ENCODE measurements at places on chromosomes 4 and X.

- peak; percentile 92 for DNase-seq
Observed at GRCh38 chrX:65196758-65197360, 220.6 kb upstream of the ZC4H2 start.

- DNase-seq: no peak
Observed at GRCh38 chrX:83504721-83505479, 3.2 kb upstream of the POU3F4 start.

DNA sequence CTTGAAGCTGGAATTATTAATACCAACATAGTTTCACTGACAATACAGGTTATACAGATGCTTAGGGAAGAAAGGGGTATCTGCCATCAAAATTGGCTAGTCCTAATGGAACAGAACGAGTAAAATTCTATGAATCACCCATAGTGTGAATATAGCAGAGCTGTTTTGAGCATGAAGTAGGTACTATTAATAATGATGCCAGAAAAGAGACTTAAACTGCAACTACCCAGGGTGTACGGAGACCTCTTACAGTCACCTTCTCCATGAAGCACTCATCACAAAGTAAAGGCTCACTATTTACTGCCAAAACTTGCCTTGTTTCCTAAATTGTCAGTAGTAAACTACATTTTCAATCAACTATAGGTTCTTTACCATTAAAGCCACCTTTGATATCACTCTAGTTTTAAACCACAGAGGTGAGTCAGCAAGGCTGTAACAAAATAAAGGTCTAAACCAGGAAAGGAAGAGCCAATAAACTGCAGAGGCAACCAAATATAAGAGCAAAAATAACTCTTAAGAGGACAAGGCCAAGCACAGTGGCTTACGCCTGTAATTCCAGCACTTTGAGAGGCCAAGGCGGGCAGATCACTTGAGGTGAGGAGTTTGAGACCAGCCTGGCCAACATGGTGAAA is 114.4 kb downstream of the FRYL start:
- DNase-seq: no peak

- DNase-seq: no peak
Observed at GRCh38 chr4:44674471-44674870, 3.7 kb upstream of the GUF1 start.

DNA sequence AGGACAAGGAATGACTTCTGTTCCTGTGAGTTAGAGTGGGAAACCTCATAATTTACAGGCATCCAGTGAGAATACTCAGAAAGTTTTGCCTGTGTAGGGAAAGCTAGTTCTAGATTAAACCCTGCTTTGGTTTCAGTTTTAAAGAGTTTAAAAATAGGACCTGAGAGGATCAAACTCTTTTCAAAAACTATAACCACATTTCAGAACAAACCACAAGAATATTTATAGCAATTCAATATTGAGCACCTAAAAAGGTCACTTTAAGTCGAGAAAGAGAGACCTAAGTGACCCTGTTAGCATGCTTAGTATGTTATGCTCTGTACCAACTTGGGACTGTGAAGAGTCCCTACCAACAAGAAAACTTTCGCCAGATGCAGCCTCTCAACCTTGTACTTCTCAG is 17.4 kb upstream of the PWWP3B start:
- no peak for DNase-seq

- no peak for DNase-seq
Observed at GRCh38 chr4:65789805-65790204, 119.5 kb upstream of the EPHA5 start.

DNA sequence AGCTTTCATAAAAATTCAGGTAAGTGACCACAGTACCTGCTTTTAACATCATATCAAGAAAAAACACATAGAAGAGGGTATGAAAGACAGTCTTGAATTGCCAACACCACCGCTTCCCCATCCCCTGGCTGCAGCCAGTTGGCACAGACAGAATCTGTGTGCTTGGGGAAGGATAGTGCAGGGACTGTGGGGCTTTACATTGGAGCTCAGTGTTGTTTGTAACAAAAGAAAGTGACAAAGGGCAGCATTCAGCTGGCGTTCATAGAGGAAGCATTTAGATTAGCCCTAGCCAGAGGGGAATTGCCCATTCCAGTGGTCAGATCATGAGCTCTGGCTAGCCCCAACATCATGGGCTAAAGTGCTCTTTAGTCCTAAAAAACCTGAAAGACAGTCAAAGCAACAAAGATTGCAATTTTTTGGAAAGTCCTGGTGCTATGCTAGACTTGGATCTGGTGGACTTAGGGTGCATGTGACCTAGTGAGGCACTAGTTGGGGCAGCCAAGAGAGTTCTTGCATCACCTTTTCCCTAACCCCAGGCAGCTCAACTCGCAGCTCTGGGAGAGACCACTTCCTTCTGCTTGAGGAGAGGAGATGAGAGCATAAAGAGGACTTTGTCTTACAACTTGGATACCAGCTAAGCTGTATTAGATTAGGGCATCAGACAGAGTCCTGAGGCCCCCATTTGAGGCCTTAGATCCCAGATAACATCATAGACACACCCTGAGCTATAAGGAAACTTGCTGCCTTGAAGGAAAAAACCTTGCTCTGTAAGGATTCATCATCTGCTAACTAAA is 1602.4 kb upstream of the ADGRL3 start:
- DNase-seq: no peak

DNA sequence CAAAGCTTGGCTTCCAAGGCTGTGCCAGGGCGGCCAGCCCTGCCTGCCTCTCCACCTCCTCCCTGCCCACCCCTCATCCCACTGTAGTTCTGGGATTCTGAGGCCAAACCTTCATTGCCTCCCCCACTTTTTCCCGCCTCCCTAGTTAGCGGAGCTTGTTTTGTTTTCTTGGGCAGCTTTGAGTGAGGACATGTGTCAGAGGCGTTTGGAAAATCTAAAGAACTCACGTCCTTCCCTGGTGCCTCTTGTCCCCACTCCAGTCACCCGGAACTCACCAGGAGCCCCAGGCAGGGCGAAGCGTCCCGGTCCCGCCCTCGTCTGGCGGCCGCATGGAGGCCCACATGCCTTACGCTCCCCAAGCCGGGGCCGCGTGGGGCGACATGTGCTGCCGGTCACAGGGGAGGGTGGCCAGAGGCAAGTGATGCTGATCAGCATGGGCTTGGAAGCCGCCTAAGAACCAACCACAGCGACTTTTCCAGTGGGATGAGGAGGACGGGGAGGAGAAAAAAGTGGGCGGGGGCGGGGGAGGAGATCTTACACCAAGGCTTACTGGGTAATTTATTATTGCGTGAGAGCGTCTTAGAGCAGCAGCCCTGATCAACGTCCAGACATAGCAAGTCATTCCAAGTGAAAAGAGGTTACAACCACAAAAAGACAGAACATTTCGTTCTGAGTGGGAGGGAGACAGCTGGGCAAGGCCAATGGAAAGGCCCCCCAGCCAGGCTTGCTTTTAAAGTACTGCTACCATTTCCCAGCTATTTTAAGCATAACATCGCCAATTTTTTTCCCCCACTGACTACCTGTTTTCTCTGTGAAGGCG is 48.5 kb downstream of the PRPS1 start:
- peak; percentile 82 for DNase-seq

DNA sequence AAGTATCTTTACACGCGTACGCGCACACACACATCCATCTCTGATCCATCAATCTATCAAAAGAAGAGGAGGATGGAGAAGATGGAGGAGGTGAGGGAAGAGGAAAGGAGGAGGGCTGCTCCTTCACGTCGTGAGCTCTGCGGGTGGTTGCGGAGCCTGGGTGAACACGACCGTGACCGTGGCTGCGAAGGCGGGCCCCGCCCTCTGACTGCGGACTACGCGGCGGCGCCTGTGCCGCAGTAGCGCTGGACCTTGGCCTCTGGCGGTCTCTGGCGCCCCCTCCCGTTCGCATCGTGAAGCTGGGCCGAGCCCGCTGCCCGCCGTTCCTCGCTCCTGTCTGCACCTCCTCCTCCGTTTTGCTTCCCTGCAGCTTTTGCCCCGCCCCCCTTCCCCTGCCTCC is 37.7 kb upstream of the ARAF start:
- peak; percentile 92 for DNase-seq

DNA sequence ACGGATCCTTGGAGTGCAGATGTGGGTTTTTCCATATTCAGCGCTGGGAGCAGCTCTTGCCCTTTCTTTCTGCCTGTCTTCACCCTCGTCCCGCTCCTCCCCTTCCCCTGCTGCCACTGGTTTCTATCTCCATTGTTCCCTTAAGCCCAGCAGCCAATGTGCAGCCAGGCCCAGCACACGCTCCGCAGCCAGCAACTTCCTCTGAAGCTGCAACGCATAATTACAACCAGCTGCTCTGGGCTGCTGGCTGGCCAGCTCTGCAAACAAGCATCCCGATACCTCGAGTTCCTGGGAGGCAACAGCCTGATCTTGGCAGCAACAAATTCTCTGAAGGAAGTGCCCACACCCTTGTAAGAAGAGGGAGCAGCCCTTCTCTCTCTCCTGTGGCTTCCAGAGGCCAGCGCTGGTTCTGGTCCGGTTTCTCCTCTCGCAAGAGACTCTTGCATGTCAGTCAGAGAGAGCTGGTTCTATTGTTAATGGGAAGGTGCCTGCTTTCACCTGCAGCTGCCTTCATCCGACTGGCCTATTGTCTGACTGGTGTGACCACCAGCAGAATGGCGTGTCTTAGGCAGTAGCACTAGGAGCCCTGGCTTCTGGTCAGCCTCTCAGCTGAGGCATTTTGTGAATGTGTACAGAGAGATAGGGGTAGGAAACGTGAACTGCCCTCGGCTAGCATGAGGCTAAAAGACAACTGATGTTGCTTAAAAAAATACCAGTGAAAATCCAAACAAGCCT is 83.8 kb upstream of the MAML3 start:
- peak; percentile 91 for DNase-seq

DNA sequence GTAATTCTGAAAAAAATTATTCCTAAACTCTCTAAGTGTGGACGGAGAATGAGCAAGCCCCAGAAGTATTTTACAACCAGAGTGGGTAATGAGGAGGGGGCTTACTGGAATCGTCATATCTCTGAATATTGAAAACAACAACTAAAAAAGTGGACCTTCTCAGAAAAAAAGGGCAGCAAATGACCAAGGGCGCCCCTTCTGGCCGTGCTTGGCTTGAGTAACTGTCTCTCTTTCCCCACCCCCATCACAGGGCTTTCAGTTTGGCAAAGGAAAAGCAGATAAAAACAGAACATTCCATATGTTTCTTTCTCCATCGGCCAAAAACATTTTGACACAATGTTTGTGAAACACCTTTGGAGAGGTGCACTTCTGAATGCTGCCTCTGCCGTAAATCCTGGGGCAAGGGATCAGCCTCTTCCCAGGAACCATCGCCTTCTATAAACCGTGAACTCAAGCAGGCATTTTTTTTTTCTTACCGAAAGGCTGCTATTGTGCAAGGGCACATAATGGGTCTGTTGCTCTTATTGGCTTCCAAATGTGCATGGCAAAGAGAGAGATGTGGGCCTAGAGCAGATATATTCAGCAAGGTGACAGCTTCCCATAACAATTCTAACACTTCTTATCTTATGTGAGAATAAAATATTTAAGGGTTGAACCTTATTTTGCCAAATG is 115.4 kb downstream of the PARM1 start:
- DNase-seq: peak; percentile 79

GRCh38 chr4:149885896-149886295 is 70.3 kb upstream of the IQCM start:
- DNase-seq: no peak

DNA sequence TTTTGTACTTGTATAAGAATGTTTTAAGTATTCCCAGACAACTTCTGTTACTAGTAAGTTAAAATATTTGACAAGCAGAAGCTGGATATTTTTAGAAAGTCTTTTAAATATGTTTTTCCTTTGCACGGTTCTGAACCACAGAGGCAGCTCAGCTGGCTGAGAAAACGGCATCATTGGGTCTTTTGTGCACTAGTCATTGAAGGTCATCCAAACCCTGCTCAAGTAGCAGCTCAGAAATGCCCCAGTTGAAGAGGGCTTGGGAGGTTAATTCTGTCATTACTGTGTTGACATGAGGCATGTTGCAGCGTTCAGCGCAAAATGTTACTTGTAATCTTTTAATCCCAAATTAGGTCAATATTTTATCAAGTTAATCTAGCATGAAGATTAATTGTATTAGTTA is 383.7 kb upstream of the FAM241A start:
- no peak for DNase-seq

GRCh38 chr4:157280673-157281072 is 60.1 kb downstream of the GRIA2 start:
- DNase-seq: no peak

- DNase-seq: no peak
Observed at GRCh38 chrX:107777536-107777832, at the start of gene NCBP2L. Gene NCBP2L, plus strand, starts transcription at chrX:107777733. Its CDS starts 16,488 bp downstream, at chrX:107794221.

DNA sequence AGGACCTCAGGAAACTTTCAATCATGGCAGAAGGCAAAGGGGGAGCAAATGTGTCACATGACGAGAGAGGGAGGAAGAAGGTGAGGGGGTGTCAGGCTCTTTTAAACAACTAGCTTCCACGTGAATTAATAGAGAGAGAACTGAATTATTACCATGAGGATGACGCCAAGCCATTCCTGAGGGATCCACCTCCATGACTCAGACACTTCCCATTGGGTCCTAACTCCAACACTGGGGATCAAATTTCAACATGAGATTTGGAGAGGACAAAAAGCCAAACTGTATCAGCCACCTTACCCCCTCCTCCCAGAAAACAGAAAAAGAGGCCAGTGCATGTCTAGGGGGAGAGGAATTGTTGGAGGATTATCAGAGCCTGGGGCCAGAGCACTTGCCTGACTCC is 40.4 kb upstream of the LAS1L start:
- DNase-seq: no peak

GRCh38 chr4:55636656-55636999 is 530 bp upstream of the NMU start:
- peak; percentile 69 for DNase-seq

GRCh38 chrX:115251458-115252233 is 17.8 kb upstream of the LRCH2 start:
- DNase-seq: no peak

DNA sequence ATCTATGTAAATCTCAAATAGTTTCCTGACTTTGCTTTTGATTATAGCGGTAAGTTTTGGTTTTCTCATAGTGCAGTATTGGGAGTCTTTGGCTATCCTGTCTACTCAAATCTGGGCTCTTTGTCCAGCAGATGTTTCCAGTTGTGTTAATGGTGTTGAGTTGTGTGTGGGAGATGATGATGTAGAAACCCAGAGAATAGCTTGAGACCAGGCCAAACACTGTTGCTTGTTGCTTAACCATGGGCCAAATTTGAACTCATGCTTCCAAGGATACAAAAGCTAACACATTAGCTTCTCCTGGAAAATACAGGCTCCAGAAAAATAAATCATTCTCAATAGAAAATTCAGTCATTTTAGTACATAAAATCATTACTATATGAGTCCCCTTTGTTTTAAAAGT is 82.6 kb upstream of the GYPA start:
- no peak for DNase-seq

- no peak for DNase-seq
Observed at GRCh38 chr4:184406958-184407391, 67.4 kb downstream of the IRF2 start.

DNA sequence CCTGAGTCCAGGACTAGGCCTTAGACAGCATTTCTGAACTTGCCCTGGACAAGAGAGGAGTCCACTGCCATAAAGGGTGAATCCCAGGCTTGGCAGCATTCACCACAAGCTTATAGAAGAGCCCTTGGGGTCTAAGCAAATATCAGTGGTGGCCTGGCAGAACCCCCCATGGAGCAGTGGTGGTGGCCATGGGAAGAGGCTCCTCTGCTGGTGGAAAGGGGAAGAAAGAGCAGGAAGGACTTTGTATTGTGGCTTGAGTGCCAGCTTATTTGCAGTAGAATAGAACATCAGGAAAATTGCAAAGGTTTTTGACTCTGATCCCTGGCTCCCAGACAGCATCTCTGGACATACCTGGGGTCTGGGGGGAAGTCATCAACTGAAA is 58.1 kb upstream of the STARD8 start:
- no peak for DNase-seq
